ENCODE measurements at places on chromosomes 6 and 20. TPM values are rescaled to one million over a fixed set of nuclear protein-coding genes. Genes with fewer than 3 reads are reported as not detected.

Gene VSTM2L
- 23.3 TPM for total RNA-seq

Gene RIPPLY2
- 4.0 TPM for total RNA-seq

Gene PSORS1C2
- total RNA-seq = not detected

DNA sequence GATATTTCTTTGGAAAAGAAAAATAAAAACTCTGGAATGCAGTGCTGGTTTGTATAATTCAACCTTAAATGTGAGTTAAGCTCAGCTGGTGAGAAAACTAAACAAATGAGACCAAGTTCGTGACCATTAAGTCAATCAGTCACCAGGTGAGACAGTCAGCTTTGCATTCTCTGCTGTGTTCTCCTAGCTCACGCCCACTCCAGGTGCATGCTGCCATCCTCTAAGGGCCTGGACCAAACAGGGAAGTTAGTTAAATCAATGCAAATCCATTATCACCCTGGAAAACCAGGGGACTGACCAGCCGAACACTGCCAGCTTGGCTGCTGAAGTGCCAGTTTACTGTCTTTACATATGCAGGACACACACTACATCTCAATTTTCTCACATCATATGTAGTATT, 7.2 kb downstream of the TPBG start:
- DNase-seq = no peak

GRCh38 chr6:156612361-156612760, 164.8 kb upstream of the ARID1B start:
- no peak for DNase-seq
